AG09319 (cell line): ENCODE measurements at places on chromosomes 4 and X.

GRCh38 chr4:127965803-127966175 is 583 bp downstream of the ABHD18 start:
- no peak for DNase-seq

- DNase-seq, result no peak
Measured at GRCh38 chr4:145614233-145614610, 5.0 kb upstream of the MMAA start.

- DNase-seq, result no peak
Measured at GRCh38 chr4:48405924-48406323, 64.6 kb downstream of the SLAIN2 start.

DNA sequence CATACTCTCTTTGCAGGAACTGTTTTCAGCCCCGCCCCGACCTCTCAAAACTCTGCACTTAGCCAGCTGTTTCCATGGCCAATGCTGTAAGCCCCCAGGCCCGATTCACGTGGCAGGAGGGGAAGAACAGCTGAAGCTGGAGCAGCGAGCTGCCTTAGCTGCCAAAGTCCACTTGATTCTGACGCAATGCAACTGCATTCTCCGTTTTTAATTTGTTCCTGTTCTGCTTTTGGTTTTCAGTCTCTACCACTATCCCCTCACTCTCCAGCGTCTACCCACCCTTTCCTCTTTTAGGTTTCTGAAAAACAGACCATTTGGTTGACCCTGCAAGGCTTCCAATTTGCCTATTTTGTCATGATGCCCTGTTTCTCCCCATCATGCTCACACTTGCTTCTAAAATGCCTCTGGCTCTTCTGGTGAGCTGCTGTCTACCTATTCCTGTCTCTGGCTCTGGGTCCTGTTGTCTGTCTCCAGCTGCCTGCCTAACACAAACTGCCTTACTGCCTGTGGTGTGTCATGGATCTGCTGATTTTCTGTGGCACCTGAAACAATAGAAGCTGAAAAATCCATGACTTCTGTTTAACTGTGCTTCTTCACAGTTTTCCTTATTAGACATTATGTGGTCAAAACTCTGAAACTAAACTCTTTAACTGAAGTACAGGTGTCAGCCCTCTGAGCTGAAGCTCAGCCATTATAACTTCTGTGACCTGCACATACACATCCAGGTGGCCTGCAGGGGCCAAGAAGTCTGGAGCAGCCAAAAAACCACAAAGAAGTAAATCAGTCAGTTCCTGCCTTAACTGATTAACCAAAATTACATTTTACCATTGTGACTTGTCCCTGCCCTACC is 160.5 kb upstream of the AGTR2 start:
- no peak for DNase-seq

DNA sequence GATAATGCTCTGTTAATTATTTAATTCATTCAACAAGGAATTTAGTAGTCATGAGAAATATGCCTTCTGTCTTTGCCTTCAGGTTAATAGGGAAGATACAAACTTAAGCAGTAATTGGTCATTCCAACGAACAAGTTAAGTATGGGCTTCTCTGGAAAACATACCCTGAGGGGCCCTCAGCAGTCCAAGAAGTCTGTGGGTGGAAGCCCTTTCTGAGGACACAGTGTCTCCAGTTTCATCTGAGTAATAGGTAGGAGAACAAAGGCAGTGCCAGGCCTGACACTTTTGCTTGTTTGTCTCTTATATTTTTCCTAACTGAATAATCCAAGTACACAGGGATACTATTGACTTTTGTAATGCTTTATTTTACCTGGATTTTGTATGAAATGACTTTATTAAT is 262.5 kb downstream of the FBXW7 start:
- DNase-seq, result no peak

DNA sequence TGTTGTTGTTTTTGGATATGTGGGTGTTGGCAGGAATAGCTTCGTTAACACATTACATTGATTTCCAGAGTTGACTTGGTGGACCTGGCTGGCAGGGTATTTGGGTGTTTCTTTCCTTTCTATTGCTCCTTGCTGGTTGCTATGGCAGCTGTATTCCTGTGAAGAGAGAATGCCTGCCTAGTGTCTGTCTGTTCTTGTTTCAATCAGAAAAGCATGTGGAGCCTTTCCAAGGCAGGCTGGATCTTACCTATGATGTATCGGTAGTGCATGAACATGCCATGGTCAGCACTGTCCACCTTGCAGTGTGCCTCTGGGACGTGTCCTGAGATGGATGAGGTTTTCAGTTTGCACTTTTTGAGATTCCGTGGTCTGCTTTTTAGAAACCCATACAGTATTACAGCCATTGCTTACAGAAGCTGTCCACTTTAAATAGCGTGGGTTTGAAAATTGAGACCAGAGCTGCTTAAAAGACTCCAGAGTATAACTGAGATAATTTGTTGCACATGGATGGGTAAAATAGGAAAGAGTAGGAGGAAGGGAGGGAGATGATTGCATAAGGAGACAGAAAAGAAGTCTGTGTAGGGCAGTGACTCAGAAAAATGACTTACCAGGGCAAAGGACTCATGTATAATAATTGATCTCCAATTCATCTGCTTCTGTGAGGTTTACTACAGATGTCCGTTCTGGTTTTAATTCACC is 20.0 kb upstream of the AADAT start:
- DNase-seq, result peak; percentile 68

DNA sequence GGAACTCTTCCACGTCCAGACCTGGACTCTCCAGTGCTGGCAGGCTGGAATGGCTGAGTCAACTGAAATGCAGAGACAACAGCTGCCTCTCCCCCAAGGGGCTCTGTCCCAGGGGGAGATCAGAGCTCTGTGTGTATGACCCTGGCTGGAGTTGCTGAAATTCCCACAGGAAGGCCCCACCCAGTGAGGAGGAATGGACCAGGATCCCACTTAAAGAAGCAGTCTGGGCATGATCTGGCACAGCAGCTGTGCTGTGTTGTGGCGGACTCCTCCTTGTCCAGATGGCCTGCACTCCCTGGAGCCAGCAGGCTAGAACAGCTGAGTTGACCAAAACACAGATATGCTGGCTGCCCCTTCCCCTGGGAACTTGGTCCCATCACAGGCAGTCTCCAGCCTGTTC is 25.4 kb downstream of the C4orf17 start:
- no peak for DNase-seq

DNA sequence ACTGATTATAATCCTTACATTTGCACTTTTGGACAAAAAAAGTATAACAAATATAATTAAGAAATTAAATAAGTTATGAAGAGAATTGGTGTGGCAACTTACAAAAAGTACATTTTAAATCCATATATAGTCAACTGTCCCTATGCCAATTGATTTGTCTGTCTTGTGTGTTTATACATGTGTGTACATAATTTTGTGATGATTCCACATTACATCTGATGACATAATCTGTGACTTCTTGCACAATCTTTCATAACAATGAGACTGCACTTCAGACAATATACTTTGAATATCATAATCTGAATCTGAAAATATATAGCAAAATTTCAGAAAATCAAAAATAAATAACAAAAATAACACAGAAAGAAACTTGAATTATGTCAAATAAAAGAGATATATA is 953.4 kb downstream of the FAT4 start:
- DNase-seq, result no peak

- DNase-seq, result no peak
Measured at GRCh38 chr4:33411182-33411581, 2691.0 kb downstream of the PCDH7 start.

GRCh38 chr4:32986236-32986635 is 2266.1 kb downstream of the PCDH7 start:
- no peak for DNase-seq

- no peak for DNase-seq
Measured at GRCh38 chr4:184503869-184504300, 29.5 kb upstream of the IRF2 start.

GRCh38 chrX:130402208-130402684 is 459 bp downstream of the RBMX2 start:
- DNase-seq, result no peak

DNA sequence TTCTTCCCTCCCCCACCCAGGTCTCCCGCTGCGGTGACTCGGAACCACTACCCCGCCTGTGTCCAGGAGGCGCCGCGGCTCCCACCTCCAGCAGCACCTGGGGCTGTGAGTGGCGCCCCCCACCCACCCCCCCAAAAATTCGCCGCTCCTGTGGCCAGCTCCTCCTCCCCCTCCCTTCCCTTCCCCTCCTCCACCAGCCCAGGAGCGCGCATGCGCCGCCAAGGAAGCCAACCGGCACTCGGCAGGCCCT is 278 bp downstream of the CLOCK start:
- no peak for DNase-seq

DNA sequence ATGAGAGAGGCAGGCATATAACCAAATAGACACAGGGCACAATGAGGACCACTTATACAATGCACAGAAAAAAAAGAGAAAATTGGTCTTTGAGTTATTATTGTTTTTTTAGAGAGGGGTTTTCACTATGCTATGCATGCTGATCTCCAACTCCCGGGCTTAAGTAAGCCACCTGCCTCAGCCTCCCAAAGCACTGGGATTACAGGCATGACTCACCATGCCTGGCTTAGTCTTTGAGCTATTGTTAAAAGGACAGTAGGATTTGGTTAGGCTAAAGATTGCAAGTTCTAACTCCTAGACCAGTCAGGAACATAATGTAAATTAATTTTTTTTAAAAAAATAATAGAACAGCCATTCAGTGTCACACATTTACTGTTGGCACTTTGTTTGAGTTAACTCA is 340.1 kb downstream of the GPAT3 start:
- DNase-seq, result no peak
